ENCODE measurements at places on chromosomes 12 and 14. TPM values are rescaled to one million over a fixed set of nuclear protein-coding genes. Genes with fewer than 3 reads are reported as not detected.

The NEUROD4 gene
- total RNA-seq: not detected

The GLT8D2 gene
- 0.20 TPM for total RNA-seq

The CLEC2A gene
- not detected for total RNA-seq

The TEDC1 gene
- total RNA-seq: 40.0 TPM

The KRT7 gene
- 5,590 TPM for total RNA-seq

The OTX2 gene
- not detected for total RNA-seq

The INHBC gene
- not detected for total RNA-seq

The TMEM63C gene
- total RNA-seq: 5.4 TPM

The KCNA1 gene
- total RNA-seq: not detected

The DNAI7 gene
- total RNA-seq: 0.08 TPM

The KRT5 gene
- total RNA-seq: 0.53 TPM

The RNASE4 gene
- total RNA-seq: 8.1 TPM

The HEATR5A gene
- total RNA-seq: 14.9 TPM

The ANKRD33 gene
- total RNA-seq: not detected

The CIDEB gene
- total RNA-seq: 0.22 TPM

The CCDC38 gene
- total RNA-seq: 0.07 TPM

The MANSC1 gene
- total RNA-seq: 4.6 TPM

The PTPRB gene
- 0.69 TPM for total RNA-seq

The KRT80 gene
- total RNA-seq: 41.2 TPM

The EMP1 gene
- total RNA-seq: 196 TPM
